Amniotic stem cell (primary cell): ENCODE measurements at places on chromosomes 1 and 21.

- no peak for DNase-seq
Observed at GRCh38 chr1:171844381-171844780, 3.1 kb downstream of the DNM3 start.

GRCh38 chr1:100075773-100076172, 57.0 kb downstream of the SASS6 start:
- no peak for DNase-seq

DNA sequence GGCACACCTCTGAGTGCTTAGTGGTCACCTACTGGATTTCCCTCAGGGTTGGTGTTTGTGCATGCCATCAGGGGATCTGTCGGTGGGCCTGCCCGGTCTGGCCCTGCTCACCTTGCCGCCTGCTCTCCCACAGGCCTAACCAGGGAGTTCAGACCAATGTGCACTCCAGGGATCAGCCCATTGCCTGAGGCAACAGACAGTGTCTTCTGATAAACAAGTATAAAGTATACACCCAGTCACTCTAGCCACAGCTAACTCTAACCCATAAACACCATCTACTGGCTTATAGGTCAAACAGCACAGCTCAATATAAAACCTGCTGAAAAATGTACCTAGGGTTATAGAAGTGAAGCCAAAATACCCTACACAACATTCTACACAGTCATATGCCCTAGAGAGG, 1300.0 kb downstream of the PLA2G4A start:
- no peak for DNase-seq

GRCh38 chr1:208418667-208419066, 174.5 kb upstream of the PLXNA2 start:
- DNase-seq: no peak

DNA sequence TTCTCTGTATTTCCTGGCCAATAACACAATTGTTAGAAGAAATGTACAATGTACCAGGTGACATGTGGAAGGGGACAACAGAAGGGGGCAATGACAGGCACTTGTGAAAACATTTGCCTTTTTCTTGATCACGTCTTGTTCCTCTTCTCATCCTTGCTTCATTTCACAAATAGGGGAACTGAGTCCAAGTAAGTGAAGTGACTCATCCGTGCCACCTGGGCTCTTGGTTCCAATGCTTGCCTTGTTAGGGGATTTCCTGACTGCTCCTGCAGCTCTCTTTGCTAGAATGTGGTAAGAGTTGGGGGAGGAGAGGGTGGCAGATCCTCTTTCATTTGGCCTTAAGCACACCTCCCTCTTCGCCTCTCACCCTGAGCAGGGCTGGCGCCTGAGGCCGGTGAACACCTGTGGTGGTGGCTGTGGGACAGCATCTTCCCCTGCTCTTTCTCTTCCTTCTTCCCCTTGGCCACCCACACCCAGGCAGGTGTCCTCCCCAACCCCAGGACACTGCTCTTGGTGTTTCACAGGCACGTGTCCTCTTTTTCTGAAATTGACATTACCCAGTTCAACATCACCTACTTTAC, 2.2 kb upstream of the RHEX start:
- no peak for DNase-seq

DNA sequence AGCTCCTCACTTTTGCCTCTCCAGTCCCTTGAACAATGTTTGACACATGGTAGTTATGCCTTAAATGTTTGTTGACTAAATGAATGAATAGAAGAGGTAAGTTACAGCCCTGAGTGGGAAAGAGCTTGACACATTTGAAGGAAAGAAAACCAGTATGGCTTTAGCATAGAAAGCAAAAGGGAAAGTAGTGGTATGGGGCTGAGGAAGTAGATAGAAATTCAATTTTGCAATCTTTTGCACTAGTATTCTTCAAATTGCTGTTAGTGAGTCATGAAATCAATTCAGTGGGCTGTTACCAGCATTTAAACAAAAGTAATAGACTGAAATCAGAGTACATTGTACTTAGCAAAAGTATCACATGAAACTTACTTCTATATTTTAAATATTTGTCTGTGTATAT, 21.1 kb downstream of the PLA2G4A start:
- DNase-seq: no peak

GRCh38 chr1:22158654-22159053, 15.8 kb upstream of the WNT4 start:
- DNase-seq: no peak
